ENCODE measurements at places on chromosomes 5 and 9.

DNA sequence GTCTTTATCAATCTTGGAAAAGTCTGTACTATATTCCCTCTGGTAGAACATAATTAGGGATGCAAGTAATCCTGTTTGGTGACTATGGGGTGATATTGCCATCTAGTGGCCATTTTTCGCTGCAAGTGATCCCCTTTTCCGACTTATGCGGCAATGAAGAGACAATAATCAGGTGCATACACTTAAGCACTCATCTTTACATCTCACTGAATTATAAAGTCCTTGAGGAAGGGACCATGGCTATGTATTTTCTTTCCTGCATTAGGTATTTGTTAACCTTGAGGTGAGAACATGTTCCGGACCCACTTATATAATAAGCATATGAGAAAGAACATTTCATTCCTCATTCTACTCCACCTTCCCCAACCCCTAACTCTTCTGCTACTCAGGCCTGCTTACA is 19.6 kb upstream of the LIX1 start:
- peak; percentile 37 for DNase-seq

DNA sequence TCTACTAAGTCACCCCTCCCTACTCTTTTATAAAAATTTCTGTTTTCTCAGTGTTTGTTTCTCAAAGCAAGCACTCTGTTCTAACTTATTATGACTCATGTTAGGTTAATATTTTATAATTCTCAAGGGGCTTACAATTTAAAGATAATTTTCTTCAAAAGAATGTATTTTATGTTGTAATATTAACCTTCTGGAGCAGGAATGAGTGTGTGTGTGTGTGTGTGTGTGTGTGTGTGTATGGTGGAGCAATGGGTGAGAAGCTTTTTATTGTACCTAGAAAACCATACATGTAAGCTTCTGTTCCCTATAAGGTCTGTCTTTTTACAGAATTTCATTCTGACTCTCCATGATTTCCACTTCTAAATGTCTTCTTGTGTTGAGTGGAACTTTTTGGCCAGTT is 63.0 kb downstream of the PBX3 start:
- no peak for DNase-seq

DNA sequence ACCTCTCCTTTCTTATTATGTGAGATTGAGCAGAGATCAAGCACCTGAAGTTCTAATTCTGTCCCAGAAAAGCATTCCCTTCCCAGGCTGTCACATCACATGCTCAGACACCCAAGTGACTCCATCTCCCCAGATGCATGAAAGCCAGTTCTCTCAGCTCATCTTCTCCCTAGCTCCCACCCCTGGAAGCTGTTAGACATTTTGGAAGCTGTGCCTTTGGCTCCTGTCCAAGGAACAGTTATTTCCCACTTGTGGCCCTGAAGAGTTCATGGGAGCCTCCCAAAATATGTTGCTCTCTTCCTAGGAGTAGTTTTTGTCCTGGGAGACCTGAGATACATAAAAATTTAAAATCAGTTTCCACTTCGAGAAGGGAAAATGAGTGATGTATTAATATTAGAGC is 161.4 kb upstream of the GAS1 start:
- DNase-seq, result no peak

DNA sequence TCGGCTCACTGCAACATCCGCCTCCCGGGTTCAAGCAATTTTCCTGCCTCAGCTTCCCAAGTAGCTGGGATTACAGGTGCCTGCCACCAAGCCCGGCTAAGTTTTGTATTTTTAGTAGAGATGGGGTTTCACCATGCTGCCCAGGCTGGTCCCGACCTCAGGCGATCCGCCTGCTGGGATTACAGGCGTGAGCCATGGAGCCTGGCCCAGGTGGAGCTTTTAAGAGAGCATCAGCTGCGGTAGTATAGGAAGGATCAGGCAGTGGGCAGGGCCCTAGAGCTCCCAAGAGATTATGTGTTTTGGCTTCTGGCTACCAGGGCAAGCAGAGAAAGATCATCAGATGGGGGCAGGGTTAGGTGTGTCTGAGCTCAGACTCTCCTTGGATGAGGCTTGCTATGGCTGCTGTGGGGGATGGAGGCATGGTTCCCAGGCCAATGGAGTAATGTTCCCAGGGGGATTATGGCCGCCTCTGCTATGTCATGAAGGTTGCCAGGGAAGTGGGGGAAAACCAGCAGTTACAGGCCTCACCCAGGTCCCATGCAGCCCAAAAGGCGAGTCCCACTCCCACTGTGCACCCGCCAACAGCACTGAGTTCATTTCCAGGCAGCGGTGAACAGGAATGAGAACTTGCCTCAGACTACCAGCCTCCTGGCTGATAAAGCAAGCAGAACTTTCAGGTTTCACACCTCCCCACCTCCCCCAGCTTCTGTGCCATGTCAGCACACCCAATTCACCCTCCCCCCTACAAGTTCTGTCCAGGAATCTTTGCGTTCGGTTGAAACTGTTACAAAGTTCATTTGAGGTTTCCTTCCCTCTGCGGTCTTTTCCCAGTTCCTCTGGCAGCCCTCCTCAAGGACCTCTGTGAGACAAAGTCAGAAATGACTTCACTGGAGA is 507.6 kb downstream of the SPATA31D1 start:
- DNase-seq, result no peak

- DNase-seq, result no peak
Observed at GRCh38 chr5:93395971-93396379, 185.0 kb downstream of the NR2F1-AS1 start.

GRCh38 chr5:89374144-89374784 is 491.3 kb upstream of the MEF2C start:
- no peak for DNase-seq

DNA sequence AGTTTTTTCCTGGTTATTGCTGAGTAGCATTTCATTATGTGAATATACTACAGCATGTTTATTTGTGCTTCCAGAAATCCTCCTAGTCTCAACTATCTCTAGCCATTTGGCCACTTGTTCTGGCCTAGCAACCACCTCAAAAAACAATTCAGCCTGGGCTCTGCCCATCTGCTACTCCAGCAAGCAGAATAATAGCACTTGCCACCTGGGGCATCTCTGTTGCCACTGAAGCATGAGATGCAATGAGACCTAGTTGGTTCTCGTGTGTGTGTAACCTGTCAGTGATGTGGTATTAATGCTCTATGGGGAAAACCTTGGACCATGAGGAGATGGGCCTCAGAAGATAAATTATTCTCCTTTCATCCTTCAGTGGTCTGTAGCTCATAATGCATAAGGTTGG is 129.5 kb downstream of the RNF180 start:
- no peak for DNase-seq

GRCh38 chr9:77751341-77752091 is 103.4 kb upstream of the GNA14 start:
- peak; percentile 40 for DNase-seq

DNA sequence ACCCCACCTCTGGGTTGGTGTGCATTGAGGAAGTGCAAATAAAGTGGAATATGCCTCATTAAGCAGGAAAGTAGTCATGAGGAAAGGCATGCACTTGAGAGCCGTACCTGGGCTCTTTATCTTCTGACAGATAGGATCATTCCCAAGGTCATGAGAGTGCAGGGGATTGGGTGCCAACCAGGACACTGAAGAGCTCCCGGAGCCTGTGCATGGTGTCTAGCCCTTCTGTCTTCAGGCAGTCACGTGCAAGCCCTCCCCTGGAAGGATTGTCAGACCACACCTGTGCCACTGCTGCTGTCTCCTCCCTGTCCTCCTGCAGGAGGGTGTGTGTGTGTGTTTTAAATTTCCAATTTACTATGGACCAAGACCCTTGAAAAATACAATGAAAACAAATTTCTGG is 69.6 kb downstream of the PDE8B start:
- no peak for DNase-seq

DNA sequence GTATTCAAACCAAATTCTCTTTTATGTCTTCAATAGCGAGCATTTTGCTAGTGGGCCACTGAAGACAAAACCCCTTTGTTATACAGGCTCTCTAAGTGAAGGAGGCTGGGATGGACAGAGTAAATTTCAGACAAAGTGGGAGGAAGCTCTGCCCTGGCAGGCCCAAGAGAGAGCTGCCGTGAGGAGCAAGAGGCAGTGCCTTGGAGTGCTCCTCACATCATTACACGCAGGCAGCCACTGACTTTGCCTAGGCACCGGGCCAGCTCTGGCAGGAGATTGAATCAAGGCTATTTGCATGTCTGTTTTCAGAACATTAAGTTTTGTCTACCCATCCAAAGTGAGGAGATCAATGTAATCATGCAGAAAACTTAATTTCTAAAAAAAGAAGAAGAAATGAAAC is 167.7 kb downstream of the CCDC192 start:
- no peak for DNase-seq

Data from K562 (cell line).